Omental fat pad (tissue), 4 donors: ENCODE measurements at places on chromosomes 7 and 10. TPM values are rescaled to one million over a fixed set of nuclear protein-coding genes. Genes with fewer than 3 reads are reported as not detected.

Gene TWIST1
- total RNA-seq, result 14.8 TPM

GRCh38 chr7:128997181-128997580, 57.7 kb downstream of the TNPO3 start:
- DNase-seq, result no peak

DNA sequence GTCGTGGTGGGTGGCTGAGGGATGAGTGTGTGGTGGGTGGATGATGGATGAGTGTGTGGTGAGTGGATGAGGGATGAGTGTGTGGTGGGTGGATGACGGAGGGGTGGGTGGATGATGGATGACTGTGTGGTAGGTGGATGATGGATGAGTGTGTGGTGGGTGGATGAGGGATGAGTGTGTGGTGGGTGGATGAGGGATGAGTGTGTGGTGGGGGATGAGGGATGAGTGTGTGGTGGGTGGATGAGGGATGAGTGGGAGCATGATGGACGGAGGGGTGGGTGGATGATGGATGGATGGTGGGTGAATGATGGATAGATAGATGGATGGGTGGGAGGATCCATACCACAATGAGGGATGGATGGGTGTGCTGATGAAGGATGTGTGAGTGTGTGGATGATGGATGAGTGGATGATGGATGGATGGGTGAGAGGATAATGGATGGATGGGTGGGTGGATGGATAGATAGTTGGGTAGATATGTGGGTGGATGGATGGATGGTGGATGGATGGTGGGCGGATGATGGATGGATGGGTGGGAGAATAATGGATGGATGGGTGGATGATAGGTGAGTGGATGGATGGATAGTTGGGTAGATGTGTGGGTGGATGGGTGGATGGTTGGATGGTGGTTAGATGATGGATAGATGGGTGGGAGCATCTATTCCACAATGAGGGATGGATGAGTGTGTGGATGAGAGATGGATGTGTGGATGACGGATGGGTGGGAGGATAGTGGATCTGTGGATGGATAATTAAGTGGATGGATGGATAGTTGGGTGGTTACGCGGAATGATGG, 266.8 kb downstream of the CELF2 start:
- DNase-seq, result no peak

DNA sequence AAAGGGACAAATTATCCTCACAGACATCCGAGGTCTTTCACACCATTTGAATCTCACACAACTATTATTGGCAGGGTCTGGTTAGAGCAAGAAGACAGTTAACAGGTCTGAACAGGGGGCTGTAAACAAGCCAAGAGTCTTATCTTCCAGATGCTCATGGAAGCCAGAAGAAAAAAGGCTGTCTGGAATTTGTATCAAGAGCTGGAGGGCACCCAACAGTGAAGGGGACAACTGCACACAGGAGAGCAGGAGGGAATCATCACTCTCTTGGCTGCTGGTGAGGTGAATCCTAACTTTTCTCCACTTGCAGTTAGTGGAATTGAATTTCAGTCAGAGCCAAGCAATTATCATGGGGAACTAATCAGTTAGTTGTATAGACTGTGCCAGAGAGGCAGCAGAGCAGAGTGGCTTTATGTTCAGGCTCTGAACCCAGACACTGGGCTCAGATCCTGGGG, 880.2 kb upstream of the AUTS2 start:
- DNase-seq, result no peak

DNA sequence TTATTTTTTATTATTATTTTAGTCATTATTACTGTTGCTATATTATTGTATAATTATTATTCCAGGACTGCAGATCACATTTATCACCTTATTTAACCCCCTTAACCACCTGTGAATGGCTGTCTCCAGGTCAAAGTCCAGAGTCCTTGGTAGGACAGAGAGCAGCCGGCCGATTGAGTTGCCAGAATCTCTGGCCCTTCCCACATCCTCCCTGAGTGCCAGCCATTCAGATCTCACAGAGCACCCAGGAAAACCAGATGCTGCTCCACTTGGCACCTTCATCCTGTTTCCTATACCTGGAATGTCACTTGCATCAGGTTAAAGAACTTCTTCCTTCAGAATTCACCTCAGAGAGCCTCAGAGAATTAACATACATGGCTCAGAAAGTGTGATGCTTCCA, 101.1 kb downstream of the ELAPOR2 start:
- DNase-seq, result no peak
